ENCODE measurements at places on chromosomes 16 and 17. TPM values are rescaled to one million over a fixed set of nuclear protein-coding genes. Genes with fewer than 3 reads are reported as not detected.

Gene RIPOR1
- 32.1 TPM for total RNA-seq

Gene DPEP3
- not detected for total RNA-seq

Gene ADCY9
- 19.9 TPM for total RNA-seq

Gene UMOD
- not detected for total RNA-seq

Gene KRTAP16-1
- total RNA-seq = not detected
